ENCODE measurements at places on chromosomes 7 and 10. TPM values are rescaled to one million over a fixed set of nuclear protein-coding genes. Genes with fewer than 3 reads are reported as not detected.
A peak's percentile ranks its signal among the peaks of the same experiment; 100 is the strongest.

DNA sequence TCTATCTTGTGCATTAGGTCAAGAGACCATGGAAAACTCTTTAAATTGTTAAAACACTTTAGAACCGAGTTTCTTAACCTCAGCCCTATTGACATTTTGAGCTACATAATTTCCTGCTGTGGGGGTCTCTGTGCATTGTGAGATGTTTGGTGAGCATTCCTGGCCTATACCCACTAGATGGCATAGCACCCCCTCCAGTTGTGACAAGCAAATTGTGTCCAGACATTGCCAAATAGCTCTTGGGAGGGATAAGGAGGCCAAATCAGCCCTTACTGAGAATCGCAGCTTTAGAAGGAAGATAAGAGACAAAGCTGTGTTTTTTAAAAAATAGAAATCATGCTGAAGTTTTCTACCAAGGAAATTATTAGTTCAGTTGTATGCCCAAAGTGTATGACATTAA, 1158.5 kb upstream of the C7orf33 start:
- no peak for DNase-seq

GRCh38 chr10:125003146-125003900, 61.4 kb downstream of the ZRANB1 start:
- peak; percentile 5 for DNase-seq

- DNase-seq = no peak
These were observed 40.6 kb upstream of the ABCA13 start for GRCh38 chr7:48130658-48131108.

DNA sequence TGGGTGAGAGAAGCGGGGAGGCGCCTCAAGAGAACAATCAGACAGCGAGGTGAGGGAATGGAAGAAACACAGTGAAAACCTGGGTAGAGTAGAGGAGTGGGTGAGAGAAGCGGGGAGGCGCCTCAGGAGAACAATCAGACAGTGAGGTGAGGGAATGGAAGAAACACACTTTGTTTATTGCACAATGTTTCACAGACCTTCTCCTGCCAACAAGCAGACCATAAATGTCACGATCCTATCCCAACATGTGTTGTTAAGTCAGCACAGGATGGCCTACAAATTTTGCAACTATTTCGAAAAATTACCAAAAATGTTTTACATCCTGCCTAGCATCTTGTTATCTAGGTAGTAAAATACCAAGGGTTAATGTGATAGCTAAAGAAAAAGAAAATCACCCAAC, 115.3 kb downstream of the JAZF1 start:
- DNase-seq = no peak

DNA sequence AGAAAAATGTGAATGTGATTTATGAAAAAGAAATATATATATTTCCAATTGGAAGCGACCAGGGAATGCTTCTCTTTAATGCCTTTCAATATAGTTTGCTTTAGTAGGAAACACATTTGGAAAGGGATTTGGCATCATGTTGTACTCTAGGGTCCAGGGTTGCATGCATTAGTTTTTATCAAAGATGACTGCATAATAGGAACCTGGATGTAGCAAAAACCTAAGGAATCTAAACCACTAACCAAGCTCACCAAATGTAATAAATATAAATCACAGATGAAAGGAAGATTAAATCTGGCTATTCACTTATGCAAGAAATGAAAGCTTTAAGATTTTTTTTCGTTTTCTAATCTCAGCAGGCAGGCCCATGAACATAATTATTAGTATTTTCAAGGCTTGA, 120.0 kb downstream of the ATXN7L1 start:
- no peak for DNase-seq

GRCh38 chr10:4138146-4138721, 353.2 kb upstream of the KLF6 start:
- DNase-seq = no peak

- no peak for DNase-seq
These were observed 128.1 kb downstream of the NT5C2 start for GRCh38 chr10:103064956-103065355.

DNA sequence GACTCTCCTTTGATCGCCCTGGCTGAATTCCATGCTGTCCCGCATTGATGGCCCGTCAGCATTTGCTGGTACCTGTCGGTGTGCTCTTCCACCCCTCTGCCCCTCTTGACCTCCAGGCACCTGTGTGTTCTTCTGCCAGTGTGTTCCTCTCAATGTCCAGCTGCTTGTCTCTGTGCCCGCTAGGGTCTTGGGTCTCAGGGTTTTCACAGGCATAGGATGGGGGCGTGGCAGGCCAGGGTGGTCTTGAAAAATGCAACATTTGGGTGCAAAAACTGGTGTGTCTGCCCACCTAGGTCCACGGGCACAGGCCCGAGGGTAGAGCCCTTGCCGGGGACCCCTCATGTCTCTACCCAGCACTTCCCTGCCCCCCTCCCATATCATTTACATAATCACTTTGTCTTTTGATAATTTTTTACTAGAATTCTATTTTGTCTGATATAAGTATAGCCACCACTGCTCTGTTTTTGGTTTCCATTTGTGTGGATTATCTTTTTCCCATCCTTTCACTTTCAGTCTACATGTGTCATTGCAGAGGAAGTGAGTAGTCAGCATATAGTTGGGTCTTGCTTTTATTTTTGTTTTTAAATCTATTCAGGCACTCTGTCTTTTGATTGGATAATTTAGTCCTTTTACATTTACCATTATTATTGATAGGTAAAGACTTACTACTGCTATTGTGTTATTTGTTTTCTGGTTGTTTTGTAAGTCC, 46.6 kb upstream of the ADRA2A start:
- no peak for DNase-seq

GRCh38 chr7:142862351-142862750, 7.5 kb downstream of the EPHB6 start:
- no peak for DNase-seq

GRCh38 chr7:120472892-120473291, 199.9 kb downstream of the KCND2 start:
- DNase-seq = no peak

Gene MYPN
- total RNA-seq = not detected

Gene CCL26
- total RNA-seq = not detected

Gene STAG3
- not detected for total RNA-seq

Data from body of pancreas (tissue), 4 donors.